ENCODE measurements at places on chromosomes 2 and 18.

GRCh38 chr2:156434461-156435291 lies 1.5 kb upstream of the GPD2 start:
- no peak for DNase-seq

GRCh38 chr18:28032177-28032576 lies 144.8 kb downstream of the CDH2 start:
- DNase-seq = no peak

GRCh38 chr18:76822506-76823160 lies at the start of gene ZNF236:
Gene ZNF236, plus strand, starts transcription at chr18:76822557. Its CDS starts 51 bp downstream, at chr18:76822608.
- no peak for DNase-seq

DNA sequence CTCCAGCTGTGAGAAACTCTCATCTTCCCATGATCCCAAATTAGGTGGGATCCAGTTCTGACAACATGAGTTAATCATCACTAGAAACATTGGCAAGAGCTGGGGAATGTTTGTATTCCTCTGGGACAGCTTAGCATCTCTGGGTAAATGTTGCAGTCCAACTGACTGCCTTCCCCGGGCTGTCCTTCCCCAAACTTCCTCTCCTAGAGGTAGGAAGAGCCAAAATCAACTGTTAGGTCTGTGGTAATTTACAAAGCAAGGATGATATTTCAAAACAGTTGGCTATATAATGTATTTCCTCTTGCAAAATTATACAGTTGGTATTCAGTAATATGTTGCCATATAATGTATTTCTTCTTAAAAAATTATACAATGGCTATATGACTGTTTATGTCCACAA lies 148.5 kb downstream of the MGAT5 start:
- no peak for DNase-seq

GRCh38 chr2:235614176-235614860 lies 120.5 kb downstream of the AGAP1 start:
- DNase-seq = peak; percentile 63

DNA sequence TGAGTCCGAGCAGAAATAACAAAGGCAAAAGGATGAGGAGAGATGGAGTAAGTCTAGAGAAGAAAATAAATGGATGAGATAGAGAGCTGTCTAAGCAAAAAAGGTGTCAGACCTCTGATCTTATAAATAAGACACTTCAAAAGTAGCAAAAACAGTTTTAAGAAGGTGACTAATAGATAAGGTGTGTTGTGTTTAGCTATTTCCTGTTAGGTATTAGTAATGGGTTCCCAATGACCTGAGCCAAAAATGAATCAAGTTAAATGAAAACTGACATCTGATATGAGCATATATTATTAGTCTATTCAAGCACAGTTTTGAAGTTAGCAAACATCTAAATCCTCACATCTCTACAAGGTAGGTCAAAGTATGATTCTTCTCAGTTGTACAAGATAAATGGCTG lies 10.6 kb downstream of the SUPT7L start:
- no peak for DNase-seq

GRCh38 chr18:5630057-5630899 lies 86.5 kb upstream of the EPB41L3 start:
- DNase-seq = no peak

DNA sequence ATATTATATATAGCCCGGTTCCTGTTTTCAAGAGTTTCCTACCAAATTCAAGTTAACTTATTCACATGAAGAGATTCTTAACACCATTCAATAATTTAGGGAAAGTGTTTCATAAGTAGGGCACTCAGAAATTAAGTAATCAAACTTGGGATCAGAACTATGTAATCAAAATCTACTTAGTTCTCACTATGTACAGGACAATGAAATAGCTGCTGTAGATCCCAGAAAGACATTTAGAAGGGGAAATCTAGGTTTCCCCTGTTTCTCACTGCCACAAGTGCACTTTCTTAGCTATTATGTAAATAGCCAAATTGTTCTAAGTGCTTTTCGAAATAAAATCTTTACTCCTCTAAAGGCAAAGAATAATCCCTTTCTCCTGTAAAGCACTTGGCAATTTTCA lies 493.6 kb upstream of the SETBP1 start:
- no peak for DNase-seq

- no peak for DNase-seq
Measured at GRCh38 chr2:219496825-219497494, 1.7 kb upstream of the GMPPA start.

- DNase-seq = no peak
Measured at GRCh38 chr2:75589391-75590105, 28.8 kb upstream of the EVA1A start.

DNA sequence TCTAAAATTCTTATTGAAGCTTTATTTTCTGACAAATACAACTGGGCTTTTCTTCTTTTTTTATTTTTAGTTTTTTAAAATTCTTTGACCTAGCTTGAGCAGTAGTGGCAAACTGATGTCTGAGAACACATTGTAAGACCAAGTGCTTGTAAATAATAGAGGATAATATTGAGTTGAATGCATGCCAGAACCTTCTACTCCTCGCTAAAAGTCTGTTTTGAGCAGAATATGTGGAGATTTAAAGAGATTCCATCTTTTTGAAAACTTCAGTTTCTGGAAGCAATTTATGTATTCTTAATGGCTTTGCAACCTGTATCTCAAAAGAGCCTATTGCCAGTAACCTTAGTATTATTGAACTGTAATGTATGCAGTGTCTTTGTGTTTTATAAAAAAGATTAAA lies 148.3 kb downstream of the KCNJ3 start:
- no peak for DNase-seq

DNA sequence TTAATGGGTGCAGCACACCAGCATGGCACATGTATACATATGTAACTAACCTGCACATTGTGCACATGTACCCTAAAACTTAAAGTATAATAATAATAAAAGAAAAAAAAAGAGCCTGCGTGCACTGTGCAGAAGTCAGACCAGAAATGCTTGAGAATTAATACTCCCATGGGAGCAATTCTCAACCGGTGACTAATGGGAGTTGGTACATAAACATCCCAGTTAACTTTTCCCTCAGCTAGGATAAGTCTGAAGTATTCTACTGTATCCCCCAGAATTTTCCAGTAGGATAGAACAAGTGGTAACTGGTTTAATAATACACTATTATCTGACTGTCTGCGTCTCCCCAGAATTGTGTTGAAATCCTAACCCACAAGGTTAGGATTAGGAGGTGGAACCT lies 113.6 kb upstream of the COL5A2 start:
- DNase-seq = no peak

DNA sequence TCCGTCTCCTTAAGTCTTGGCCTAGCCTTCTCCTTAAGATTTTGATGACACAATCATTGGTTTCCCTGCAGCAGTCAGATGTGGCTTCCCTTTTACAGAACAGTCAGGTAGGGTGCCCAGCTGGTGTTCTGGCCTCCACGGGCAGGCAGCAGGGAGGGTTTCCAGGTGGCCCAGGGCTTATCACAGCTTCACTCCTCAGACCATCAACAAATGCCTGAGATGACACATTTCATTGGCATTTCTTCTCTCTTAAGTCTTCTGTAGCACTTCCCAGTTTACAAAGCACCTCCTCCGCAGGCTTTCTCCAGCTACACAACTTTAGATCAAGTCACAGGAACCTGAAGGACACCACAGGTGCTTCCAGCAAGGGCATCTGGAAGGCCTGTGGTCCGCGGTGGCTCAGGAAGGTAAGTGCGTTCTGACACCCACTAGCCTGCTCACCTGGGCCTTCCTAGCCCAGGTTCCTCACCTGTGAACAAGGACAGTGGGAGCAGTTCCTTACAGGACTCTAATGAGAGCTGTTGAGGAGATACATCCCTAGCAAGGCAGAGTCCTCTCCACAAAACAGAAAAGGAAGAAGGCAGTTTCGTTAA lies 37.6 kb downstream of the PTPN18 start:
- no peak for DNase-seq

DNA sequence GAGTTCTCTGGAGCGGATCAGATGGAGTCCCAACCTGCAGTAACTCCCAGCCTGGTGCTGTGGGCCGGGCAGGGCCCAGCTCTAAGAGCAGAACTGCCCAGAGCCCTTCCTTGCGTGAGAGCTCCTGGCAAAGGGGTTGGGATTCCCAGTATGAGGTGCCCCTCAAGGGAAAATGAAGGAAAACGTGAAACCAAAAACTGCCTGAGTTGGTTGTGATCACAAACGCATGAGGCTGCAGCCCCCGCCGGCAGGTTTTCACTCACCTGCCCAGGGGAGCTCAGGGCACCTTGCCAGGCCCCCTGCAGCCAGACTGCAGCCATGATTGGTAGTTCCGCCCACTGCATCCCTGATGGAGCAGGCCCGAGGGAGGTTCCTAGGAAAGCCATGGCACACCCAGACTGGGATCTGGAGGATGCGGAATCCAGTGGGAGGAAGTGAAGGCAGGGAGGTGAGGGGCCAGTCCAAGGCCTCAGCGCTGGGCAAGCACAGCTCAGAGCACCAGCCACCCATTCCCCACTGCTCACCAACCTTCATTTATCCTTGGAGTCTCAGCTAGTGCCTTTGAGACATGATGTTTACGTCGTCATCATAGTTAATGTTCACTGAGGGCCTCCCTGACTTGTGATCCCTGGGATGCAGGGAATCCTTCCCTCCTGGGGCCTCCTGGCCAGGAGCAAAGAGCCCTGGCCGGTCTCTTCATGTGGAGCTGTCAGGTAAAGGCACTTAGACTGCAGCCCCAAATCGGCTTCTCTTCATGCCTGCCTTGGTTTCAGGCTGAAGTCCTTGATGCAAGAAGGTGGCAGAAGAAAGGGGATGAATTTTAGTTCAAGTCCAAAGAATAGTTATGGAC lies 103.2 kb downstream of the INHBB start:
- DNase-seq = no peak

- DNase-seq = no peak
Measured at GRCh38 chr2:63086687-63087086, 36.1 kb downstream of the OTX1 start.

DNA sequence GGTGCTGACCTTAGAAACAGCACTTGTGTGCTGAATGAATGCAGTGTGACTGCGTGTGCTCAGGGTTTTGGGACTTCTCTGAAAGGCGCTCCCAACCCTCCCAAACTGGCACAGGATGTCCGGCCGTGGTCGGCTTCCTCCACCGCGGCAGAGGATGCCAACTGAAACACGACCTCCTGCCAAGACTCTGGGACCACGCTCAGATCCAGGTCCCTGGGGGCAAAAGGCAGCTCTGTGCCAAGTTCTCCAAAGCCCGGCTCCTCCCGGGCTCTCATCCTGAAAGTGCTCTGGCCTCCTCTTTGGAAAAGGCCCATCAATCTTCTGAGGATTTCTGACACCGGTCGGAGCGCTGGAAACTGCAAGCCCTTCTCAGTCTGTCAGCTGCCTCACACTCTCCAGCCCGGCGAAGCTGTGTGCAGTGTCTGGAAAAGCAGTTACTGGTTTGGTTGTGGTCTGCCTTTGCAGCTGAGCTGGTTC lies 32.3 kb upstream of the ZBTB7C start:
- DNase-seq = no peak

DNA sequence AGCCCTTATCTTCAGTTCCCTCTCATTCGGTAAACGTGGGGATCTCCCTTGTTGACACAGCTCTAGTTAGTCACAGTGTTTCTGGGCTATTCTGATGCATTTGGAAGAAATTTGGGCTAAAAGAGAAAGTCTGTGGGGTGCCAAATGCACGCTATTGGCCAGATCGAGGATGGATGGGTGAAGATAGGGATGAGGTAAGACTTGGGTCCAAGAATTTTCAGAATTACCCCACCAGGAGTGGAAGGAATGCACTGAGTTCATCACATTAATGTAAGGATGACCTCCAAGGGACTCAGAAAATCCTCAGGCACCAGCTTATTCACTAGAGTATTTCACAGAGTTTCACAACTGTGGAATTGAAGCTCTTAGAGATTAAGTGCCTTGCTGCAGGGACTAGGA lies 49.3 kb downstream of the NRP2 start:
- no peak for DNase-seq

GRCh38 chr18:13574761-13575160 lies 151.6 kb downstream of the FAM210A start:
- DNase-seq = no peak

DNA sequence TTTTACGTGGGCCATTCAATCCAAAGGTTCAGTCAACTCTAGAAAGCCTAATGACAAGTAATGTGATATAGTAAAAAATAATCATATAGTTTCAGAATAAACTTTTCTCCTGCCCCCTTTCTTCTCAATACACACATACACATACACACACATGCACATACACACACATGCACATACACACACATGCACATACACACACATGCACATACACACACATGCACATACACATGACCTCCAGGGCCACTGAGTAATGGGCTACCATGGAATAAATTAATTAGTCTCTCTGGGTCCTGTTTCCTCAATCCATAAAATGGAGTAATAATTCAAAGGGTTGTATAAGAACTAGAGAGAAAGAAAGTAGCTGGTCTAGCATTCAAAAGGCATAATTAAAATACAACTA lies 5.4 kb upstream of the TRIB2 start:
- DNase-seq = no peak

Measured in SIG-M5 (cell line).